PC-9 (cell line): ENCODE measurements at places on chromosomes 7 and 10.

DNA sequence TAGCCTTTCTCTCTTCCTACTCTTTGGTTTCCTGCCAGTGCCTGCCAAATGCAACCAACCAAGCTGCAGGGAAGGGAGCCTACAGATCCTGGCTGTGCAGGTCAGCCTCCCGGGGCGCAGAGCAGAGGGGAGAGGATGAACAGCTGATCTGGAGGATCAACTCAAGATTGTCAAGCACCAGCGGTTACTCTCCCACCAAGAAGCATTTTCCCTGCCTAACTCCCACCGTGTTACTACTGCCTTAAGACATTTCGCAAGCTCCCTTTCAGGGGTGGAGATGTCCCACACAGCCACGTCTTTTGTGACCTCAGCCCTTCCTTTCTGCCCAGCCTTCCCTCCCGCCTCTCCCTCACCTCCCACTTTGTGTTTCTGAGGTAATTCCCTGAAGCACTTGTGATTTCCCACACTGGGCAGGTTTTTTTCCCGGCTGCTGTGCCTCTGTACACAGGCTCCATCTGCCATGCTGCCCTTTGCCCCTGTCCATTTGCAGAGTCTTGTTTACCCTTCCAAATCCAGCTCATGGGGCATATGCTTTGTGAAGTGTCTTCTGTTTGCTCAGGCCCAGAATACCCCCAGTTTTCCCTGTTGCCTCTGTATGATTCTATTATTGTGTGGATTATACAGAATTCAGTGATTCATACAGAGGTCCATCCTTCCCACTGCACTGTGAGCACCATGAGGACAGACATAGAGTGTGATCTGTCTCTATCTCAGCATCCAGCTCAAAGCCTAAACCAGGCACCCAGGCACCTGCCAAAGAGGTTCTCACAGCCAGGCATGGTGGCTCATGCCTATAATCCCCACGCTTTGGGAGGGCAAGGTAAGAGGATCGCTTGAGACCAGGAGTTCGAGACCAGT, 40.9 kb upstream of the PAPSS2 start:
- DNase-seq: no peak

- no peak for DNase-seq
Measured at GRCh38 chr10:4294996-4295792, 510.2 kb upstream of the KLF6 start.

- DNase-seq: no peak
Measured at GRCh38 chr10:109219935-109220605, 703.2 kb downstream of the XPNPEP1 start.

- no peak for DNase-seq
Measured at GRCh38 chr10:61408105-61408504, 45.1 kb downstream of the TMEM26 start.
